Smooth muscle cell of the pulmonary artery (primary cell): ENCODE measurements at places on chromosomes 2 and 18. TPM values are rescaled to one million over a fixed set of nuclear protein-coding genes. Genes with fewer than 3 reads are reported as not detected.

The DSG1 gene
- total RNA-seq, result not detected in 2 replicates

The TTC21B gene
- total RNA-seq, result 25.7 and 35.3 TPM in 2 replicates

The SPP2 gene
- not detected in 2 replicates for total RNA-seq

The KATNAL2 gene
- 2.2 and 4.1 TPM in 2 replicates for total RNA-seq

The ECEL1 gene
- 0.52 TPM in 1 of 2 replicates, not detected in the other for total RNA-seq

The CCDC178 gene
- not detected in 2 replicates for total RNA-seq

The PLA2R1 gene
- 23.3 and 33.7 TPM in 2 replicates for total RNA-seq

The TDRD15 gene
- not detected in 2 replicates for total RNA-seq
